ENCODE measurements at places on chromosomes 11 and 22.

GRCh38 chr22:48365386-48365785 lies 1462.3 kb downstream of the BRD1 start:
- no peaks in the 10 kb centered on the region for H3K4me1 ChIP-seq
- no peaks in the 10 kb centered on the region for H3K36me3 ChIP-seq
- H3K4me3 ChIP-seq, result no peak overlapping the region
- no peak overlapping the region for H3K27ac ChIP-seq
- DNase-seq, result no peak
- H3K27me3 ChIP-seq, result peaks cover 2% of the 10 kb centered on the region

- H3K4me1 ChIP-seq, result no peaks in the 10 kb centered on the region
- no peak overlapping the region for H3K27ac ChIP-seq
- no peak for DNase-seq
- H3K27me3 ChIP-seq, result no peaks in the 10 kb centered on the region
Observed at GRCh38 chr11:34346551-34346950, 11.3 kb downstream of the ABTB2 start.

DNA sequence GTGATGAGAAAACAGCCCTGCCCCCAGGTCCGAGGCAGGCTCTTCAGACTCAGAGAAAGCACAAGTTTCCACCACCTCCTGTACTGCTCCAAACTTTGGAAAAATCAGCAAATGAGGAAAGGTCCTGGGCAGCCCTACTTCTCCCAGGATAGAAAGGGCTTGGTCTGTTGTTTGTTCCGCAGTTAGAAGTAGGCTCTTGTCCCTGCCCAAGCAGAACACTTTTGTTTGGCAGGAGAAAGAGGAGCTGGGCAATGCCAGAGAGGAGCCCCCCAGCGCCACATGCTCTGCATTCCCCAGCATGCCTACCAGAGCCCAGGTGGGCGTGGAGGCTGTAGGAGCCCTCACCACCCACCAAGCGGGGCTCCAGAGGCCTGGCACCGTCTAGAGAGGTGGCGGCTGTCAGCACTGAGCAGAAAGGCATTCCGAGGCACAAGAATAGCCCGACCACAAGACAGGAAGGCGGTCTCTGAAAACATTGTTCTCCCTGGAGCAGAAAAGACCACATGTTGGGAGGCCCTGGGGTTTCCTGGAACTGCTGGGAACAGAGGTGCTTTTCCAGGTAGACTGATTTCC lies 90.3 kb upstream of the CD82 start:
- no peaks in the 10 kb centered on the region for H3K36me3 ChIP-seq
- H3K4me3 ChIP-seq, result no peak overlapping the region
- no peaks in the 10 kb centered on the region for H3K4me1 ChIP-seq

DNA sequence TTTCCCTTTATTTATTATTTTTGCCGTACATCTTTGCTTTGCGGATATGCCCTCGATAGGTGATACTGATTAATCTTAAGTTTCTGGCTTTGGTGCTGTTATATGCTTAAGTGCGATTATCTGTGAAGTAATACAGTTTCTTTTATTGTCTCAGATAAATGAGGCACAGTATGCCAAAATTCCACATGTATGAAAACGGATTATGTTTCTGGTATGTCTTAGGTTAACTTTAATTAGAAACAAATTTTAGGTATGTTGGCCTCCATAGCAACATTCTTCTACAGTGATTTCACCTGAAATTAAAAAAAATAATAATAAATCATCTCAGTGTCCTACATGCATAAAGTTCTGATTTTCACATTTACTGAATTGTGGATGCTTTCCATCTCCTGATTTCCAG lies 119.2 kb downstream of the ARHGAP42 start:
- no peak overlapping the region for H3K27ac ChIP-seq
- no peaks in the 10 kb centered on the region for H3K4me1 ChIP-seq
- H3K36me3 ChIP-seq, result no peaks in the 10 kb centered on the region
- H3K27me3 ChIP-seq, result no peaks in the 10 kb centered on the region
- no peak for DNase-seq

- no peaks in the 10 kb centered on the region for H3K27me3 ChIP-seq
- H3K4me3 ChIP-seq, result no peak overlapping the region
- DNase-seq, result no peak
Observed at GRCh38 chr11:113885897-113886296, 10.5 kb upstream of the USP28 start.

- no peak overlapping the region for H3K4me3 ChIP-seq
- no peaks in the 10 kb centered on the region for H3K36me3 ChIP-seq
- H3K27ac ChIP-seq, result no peak overlapping the region
- DNase-seq, result no peak
- no peaks in the 10 kb centered on the region for H3K4me1 ChIP-seq
- H3K27me3 ChIP-seq, result no peaks in the 10 kb centered on the region
Observed at GRCh38 chr11:88521799-88522201, 184.3 kb upstream of the CTSC start.

DNA sequence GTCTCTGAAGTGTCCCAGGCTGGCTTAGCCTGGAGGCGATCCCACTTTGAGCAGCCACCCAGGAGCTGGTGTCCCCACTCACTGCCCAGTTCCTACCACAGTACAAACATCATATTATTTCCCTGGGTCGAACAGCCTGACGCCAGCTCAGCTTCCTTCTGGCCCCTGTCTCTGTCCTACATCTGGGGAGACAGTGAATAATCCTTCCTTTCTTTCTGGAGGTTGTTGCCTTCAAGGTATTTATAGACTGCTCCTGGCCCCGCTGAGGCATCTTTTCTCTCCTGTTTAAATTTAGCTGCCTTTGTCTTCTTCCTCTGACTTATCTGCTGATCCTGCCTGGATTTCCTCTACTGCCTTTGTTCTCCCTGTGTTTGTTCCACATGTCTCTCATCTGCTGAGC lies 56.8 kb upstream of the LRRC55 start:
- no peaks in the 10 kb centered on the region for H3K36me3 ChIP-seq

- no peaks in the 10 kb centered on the region for H3K4me1 ChIP-seq
- no peak overlapping the region for H3K4me3 ChIP-seq
Observed at GRCh38 chr22:43044290-43044712, 29.4 kb upstream of the PACSIN2 start.

GRCh38 chr11:110430267-110431050 lies 711 bp downstream of the FDX1 start:
- peaks cover 10% of the 10 kb centered on the region for H3K4me1 ChIP-seq
- DNase-seq, result peak; percentile 12
- H3K27ac ChIP-seq, result peak overlapping the region; percentile 75
- peak overlapping the region; percentile 97 for H3K4me3 ChIP-seq
- no peaks in the 10 kb centered on the region for H3K27me3 ChIP-seq

DNA sequence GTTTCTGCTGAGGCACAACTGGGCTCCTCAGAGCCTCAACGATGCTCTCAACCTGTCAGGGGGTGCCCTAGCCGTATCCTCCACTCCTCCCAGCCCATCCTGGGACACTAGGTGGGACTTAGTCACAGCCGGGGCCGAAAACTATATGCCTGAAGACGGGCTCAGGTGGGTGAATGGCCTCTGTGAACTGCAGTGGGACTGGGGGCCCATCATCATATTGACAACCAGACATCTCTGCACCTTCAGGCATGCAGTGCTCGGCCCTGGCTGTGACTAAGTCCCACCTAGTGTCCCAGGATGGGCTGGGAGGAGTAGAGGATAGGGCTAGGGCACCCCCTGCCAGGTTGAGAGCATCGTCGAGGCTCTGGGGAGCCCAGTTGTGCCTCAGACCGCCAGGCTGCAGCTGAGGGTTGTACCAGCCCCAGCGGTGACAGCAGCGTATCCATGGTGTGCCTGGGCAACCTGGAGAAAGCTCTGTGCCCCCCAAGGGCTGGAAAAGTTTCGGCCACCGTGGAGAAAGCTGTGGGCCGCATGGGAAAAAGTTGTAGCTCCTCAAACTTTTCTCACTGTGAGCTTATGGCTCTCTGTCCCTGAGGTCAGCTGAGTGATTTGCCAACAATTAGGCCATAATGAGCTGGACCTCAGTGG lies 88.9 kb downstream of the RRM1 start:
- peaks cover 22% of the 10 kb centered on the region for H3K27me3 ChIP-seq
- H3K4me1 ChIP-seq, result no peaks in the 10 kb centered on the region
- H3K36me3 ChIP-seq, result no peaks in the 10 kb centered on the region
- H3K27ac ChIP-seq, result no peak overlapping the region
- DNase-seq, result no peak

All from neuronal stem cell (in vitro differentiated cells).